ENCODE measurements at places on chromosomes 7 and 10.

DNA sequence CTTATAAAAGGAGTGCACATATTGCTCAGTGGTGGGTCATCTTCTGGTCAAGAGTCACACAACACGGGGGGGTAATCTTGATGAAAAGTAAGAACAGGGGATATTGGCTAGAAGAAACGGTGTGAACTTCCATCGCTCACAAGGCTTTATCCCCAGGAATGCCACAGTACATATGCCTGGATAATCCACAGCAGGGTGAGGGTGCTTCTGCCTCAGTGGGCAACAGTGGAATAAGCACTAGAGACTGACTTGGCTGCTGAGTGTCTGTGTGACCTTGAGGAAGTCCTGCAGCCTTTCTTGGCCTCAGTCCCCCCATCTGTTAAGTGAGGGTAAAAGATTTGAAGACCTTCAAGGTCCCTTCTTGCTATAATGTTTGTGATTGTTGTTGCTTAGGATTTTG lies 44.9 kb upstream of the SHH start:
- DNase-seq, result no peak

GRCh38 chr7:88218836-88219605 lies 817 bp downstream of the SRI start:
- DNase-seq, result peak; percentile 10

GRCh38 chr10:2951235-2951835 lies 116.0 kb upstream of the PFKP start:
- DNase-seq, result no peak

GRCh38 chr7:31122649-31123058 lies 70.5 kb downstream of the ADCYAP1R1 start:
- no peak for DNase-seq

GRCh38 chr7:139758388-139758787 lies 19.4 kb downstream of the HIPK2 start:
- no peak for DNase-seq

DNA sequence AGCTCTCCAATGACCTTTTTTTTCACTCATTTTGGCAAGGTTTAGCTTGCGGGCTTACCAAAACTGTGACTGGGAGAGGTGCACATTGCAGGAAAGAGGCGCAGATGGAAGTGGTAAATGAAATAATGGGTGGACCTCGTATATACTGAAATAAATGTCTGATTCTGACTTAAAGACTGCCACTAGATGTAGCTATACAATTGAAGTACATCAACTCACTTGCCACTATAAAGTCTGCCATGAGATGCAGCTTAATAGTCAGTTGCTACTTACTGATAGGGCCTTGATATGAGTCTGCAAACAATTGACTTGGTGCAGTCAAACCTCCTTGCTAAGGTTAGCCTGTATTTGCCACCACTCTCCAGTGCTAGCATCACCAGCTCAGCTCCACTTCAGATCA lies 525.9 kb upstream of the MBL2 start:
- DNase-seq, result no peak

- DNase-seq, result no peak
Observed at GRCh38 chr10:13110908-13111307, 10.9 kb downstream of the OPTN start.

GRCh38 chr10:46285966-46286620 lies 704 bp upstream of the ANTXRL start:
- DNase-seq, result no peak

- no peak for DNase-seq
Observed at GRCh38 chr7:27614095-27614494, 48.6 kb downstream of the HIBADH start.

DNA sequence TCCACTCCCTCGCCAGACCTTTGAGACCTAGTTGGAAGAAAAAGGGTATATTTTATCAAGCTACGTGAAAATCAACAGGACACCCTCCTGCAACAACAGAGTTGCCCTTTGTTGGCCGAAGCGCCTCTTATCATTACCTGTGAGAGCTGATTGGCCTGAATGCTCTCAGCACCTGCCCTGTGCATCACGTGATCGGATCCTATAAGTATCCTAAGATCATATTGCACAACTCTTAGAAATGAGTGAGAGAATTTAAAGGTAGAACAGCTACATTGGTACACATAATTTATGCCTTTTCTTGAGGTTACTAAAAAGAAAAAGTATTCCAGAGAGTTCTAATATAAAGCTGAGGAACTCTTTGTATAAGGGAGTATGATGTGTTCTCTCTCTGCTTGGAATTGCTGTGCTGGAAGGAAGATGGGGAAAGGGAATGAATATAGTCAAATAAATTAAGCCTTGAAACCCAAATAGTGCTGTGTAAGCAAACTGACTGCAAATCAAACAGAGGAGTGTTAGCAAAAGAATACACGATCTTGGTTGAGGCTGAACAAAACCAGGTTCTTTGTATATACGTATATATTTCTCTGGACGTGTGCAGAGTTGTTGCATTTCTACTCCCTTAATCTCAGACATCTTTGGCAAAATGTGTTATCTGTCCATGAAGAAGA lies 69.3 kb downstream of the LRRC4 start:
- DNase-seq, result no peak

DNA sequence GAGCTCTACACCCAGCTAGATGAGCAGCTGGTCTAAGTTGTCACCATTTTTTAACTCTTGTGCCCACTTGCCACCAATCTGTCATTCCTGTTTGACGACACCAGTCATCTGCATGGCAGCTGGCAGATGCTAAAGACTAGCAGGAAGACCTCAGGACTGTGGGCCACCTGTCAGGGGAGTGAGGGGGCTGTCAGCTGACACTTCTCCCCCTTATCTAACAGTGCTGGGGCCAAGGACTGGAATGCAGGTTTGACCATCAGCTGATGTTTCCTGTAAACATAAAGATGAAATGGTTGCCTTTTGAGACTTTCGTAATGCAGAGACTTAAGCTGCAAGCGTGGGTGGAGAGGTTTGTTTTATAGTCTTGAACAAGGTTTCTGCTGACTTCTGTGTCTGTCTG lies 93.5 kb downstream of the WNT2 start:
- DNase-seq, result no peak

- DNase-seq, result no peak
Observed at GRCh38 chr7:117857718-117858117, 15.5 kb downstream of the CTTNBP2 start.

GRCh38 chr7:105448181-105448580 lies 59.5 kb upstream of the SRPK2 start:
- no peak for DNase-seq

GRCh38 chr10:57846307-57847065 lies 421.2 kb downstream of the IPMK start:
- no peak for DNase-seq

DNA sequence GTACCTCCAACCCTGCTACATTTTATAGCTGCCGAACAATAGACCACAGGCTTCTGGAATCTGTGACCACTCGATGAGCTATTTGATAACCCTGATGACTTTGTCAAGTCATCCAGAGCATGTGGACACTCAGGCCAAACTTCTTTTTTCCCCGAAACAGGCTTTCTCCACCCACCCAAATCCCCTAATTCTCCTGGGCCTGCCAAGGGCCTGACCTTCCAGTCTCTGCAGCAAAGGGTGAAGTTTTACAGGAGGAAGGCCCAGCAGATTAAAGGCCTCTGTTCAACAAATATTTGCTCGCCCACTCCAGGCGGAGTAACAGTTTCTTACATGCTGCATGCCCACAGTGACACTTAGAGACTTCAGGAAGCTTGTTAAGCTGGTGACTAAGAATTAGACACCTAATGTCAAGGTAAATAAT lies 2.0 kb downstream of the JCAD start:
- DNase-seq, result no peak

DNA sequence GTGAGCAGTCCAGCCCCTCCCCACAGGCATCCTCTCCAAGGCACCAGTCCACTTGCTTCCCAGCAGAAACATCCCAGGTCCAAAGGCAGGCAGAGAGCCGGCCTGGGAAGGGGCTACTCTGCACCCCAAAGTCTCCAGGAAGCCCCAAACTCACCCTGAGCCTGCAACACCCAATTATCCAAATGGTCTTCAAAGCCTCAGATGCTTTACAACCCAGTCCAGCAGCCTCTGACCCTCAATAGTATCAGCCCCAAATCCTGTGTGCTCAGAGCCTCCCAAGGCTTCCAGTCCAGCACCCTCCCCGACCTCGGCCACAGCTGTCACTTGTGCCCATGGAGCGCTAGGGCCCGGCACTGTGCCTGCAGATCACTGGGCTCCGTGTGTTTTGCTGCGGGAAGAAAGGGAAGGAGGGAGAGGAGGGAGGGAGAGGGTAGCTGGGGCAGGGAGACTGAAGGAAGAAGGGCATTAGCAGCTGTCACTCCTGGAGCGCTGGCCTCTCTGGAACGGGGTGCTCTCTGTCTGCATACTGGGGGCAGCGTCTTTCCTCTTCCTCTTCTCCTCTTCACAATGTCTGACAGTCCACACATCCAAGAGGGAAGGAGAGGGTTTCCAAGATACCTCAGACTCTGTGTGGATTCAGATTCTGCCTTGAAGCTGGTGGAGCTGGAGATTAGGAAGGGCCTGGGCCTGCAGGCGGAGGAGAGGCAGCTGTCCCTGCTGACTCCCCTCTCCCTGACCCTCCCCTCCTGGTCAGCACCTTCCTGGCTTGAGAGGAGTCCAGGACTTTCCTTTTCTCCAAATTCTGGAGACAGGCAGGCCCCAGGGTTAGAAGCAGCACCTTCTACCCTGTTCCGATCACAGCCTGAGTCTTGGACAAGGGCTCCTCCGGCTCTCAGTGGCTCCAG lies 13.2 kb downstream of the CALML5 start:
- DNase-seq, result no peak

Measured in stimulated activated CD8-positive, alpha-beta memory T cell treated with anti-CD3 and anti-CD28 coated beads, Interleukin-7, amount 100 ng/mL, for 1 hour (primary cell).